ENCODE measurements at places on chromosomes 2 and 18.

GRCh38 chr2:222440673-222441422 is 16.5 kb downstream of the SGPP2 start:
- no peak for DNase-seq

DNA sequence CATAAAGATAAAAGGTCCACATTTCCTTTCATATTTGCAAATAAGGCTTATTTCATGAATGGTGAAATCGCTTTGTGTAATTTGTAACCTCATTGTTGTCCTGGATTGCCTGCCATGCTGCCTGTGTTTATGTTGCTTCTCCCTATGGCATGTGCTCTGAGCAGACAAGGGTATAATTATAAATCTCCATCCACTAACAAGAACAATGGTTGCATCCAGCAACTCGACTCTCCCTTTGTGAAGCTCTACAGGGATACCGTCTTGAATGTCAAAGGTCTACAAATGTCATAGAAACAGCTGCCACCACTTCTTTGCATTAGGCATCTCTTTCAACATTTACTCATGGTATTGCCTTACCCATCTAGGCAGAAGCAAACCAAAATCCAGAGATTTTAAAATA is 209.6 kb downstream of the SLC8A1 start:
- DNase-seq = no peak

- DNase-seq = no peak
Measured at GRCh38 chr2:35463805-35464596, 891.6 kb upstream of the CRIM1 start.

- no peak for DNase-seq
Measured at GRCh38 chr2:230900336-230900995, 24.6 kb downstream of the GPR55 start.

DNA sequence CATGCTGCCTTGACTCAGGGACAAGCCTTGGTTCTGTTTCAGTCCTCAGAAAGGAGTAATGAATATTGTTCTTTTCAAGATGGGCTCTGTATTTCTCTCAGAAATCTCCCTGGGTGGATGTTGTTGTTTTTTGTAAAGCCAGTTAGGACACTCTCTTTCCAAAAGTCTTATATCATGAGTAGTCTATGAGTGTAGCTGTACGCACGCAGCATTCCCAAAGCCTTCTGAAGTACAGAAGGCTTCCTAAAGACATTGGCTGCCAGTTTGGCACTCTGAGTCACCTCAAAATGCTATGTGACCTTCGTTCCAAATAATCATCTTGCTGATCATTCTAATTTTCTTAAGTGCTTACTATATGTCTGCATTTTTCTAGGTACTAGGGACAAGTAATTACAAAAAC is 16.7 kb upstream of the GTF2A1L start:
- DNase-seq = no peak

- DNase-seq = no peak
Measured at GRCh38 chr18:28176948-28177827, at the start of gene CDH2. TSS of gene CDH2 (minus strand) at chr18:28177130. CDS start at chr18:28177022, 108 bp downstream.

Measured in CD8-positive, alpha-beta memory T cell (primary cell).